OCI-M1 (cell line): ENCODE measurements at places on chromosomes 2 and 18.

DNA sequence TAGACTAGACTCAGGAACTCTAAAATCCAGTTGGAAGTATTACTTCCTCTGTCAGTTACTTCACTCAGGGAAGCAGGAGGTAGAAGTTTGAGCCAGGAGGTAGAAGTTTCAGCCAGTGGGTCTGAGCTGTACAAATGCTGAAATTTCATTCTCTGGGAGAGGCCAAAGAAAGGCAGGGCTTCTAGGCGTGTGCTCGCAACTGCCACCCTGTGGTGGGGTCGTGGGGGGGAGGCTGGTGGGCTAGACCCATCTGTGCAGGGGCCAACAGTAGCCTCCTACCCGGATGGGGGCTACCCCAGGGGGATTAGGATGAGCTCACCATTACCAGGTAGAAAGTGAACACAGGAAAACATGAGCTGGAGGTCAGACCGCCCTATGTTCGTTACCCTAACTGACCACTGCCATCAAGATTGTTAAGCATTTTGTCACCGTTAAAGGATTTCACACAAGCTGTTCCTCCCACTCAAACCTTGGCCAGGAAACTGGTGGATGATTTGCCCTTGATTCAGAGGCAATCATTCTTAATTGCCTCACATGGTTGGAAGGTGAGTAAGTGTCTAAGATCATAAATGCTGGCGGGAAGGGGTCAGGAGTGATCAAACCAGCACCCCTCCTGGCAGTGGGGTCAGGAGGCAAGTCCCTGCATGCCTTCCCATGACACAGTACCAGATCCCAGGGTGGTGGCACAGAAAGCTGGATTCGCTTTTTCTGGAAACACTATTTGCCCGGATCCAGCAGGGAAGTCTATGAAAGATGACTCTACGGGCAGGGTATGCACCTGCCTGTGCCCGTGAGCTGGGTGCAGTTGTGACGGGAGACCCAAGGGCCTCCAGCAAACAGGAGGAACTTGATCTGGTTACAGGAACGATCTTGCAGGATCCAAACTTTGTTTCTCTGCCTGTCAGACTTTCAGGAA is 5.2 kb upstream of the FHL2 start:
- DNase-seq = peak; percentile 79

DNA sequence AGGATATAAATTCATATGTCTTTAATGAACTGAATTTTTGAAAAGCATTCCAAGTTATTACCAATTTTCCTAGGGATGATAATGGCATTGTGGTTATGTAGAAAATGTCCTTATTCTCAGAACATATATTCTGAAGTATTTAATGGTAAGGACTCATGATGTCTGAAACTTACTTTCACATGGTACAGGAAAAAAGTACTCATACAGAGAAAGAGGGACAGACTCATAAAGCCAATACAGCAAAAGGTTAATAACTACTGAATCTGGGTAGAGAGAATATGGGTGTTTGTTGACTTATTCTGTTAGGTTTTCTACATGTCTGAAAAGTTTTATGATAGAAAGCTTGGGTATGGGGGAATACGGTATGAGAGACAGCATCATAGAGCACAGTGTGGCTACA is 84.3 kb upstream of the SERTAD2 start:
- no peak for DNase-seq

DNA sequence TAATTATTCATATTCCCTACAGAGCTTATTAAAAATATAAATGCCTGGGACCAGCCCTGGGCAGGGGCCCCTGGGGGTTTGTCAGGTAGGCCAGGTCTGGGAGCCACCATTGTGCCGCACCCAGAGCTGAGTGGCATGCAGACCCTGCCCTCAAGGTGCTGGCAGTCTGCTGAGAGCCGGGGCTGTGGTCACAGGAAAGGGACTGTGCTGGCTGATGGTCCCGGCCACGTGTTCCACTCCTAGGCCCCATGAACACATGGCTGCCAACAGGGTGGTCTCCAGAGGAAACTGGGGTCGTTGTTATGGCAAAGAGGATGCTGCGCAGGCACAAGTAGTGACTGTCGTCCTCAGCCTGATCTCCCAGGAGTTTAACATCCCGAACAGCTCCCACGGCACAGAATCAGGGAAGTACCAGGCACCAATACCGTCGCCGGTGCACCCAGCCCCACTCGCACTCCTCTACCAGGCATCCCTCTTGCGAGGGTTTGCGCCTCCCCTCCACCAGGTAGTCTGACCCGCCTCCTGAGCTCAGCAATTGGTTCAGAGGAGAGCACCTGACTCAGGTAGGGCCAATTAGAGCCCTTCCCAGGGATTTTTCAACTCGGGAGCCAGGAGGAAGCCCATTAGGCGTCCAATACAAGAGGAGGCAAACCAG is 39.2 kb upstream of the BIN1 start:
- DNase-seq = no peak

DNA sequence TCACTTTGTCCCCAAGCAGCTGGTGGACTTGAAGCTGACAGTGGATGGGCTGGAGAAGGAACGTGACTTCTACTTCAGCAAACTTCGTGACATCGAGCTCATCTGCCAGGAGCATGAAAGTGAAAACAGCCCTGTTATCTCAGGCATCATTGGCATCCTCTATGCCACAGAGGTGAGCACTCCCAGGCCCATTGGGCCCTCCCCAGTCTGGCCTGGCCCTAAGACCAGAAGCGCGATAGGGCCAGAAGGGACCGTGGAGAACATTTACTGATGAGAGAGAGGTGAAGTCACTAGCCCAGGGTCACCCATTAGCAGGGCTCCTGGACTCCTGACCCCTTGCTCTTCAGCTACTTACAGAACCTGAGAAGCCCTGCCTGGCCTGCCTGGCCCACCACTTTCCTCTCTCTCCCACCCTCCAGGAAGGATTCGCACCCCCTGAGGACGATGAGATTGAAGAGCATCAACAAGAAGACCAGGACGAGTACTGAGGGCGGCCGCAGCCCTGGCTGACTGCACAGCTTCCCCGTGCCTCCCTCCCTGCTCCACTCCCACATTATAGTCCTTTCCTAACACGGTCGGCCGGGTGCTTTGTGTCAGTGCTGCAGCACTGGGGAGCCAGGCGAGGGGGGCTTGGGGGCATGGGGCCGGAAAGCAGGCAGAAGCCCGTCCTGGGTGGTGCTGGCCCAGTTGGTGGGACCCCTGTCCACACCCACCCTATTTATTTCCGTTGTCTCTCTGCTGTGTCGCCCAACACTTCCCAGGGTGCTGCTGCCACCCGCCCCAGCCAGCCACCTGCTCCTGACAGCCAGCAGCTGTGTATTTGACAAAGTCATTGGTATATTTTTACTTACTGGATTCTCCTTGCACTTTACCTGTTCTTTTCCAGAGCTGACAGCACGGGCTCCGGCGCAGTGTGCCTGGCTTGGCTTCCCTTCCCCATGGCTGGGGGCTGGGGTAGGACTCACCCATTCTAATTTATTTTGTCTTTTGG is 6.6 kb upstream of the TMEM214 start:
- DNase-seq = no peak

DNA sequence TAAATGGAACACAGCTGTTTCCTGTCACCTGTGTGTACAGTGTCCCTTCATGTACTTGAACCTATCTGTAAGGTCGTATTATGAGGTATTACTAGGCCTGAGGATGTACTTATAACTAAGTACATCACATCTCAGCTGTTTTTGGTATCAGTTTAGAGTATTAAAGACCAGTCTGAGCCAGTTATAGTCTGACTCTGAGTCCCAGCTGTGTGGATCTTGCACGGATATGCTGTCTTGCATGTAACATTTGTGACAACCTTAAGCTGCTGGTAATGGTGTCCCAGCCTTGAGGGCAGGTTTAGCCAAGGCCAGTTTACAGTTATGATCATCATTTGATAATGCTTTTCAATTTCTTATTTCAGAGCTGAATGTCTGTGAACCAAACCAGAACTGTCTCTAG is 496.3 kb downstream of the SLC4A3 start:
- no peak for DNase-seq

- no peak for DNase-seq
Observed at GRCh38 chr18:59514203-59514602, 155.1 kb upstream of the LMAN1 start.
